ENCODE measurements at places on chromosomes 1 and 21.

GRCh38 chr1:70210820-70211219 lies 5.4 kb upstream of the LRRC40 start:
- DNase-seq = no peak

DNA sequence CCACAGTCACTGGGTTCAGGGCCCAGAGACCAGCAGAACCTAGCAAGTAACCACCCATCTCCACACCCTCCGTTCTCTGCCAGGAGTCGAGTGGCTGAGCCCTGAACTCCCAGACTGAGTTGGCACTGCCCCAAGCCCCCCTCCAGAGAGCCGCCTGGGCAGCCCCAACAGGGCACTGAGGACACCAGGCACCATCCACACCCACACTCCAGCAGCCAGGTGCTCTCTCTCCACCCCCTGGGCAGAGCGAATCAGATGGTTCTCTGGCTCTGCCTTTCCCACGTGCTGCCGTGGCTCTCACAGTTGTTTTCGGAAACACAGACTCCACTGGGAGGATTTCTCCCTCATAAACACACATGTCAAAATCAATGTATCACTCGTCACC lies 13.6 kb downstream of the WDR4 start:
- DNase-seq = no peak

DNA sequence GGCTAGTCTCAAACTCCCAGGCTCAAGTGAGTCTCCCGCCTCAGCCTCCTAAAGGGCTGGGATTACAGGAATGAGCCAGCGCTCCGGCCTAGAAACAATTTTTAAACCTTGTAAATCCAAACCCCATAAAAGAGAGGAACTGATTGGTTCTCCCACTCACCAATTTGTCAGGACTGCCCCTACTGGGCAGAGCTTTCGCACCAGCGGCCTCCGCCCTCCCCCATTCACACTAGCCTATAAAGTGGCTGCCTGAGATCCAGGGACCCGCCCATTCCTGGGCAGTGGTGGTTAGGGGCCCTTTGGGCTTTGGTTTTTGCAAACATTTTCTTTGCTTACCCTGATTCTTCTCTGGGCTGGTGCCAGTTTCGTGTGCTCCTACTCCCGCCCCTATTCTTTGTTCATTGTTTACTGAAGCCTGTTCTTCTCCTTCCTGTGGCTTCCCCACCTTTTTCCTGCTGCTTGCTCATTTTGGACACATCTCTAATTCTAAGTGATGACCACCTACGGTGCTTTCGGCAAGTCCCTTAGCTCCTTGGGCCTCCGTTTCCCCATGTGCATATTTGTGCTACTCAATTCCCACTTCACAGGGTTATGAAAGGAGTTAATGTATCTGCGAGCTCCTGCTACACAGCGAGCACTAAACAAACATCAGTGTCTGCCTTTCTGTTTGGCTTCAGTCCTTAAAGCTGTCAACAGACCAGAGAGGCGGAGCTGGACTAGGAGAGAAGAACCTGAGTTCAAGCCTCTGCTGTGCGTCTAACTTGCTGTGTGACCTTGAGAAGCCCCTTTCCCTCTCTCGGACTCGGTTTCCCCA lies 39.8 kb upstream of the CLIC4 start:
- peak; percentile 97 for DNase-seq

- no peak for DNase-seq
Observed at GRCh38 chr1:156104861-156105832, 9.4 kb upstream of the LMNA start.

- DNase-seq = no peak
Observed at GRCh38 chr1:7705048-7705907, 65.8 kb upstream of the VAMP3 start.

GRCh38 chr1:64517640-64518039 lies 47.7 kb downstream of the CACHD1 start:
- DNase-seq = no peak

DNA sequence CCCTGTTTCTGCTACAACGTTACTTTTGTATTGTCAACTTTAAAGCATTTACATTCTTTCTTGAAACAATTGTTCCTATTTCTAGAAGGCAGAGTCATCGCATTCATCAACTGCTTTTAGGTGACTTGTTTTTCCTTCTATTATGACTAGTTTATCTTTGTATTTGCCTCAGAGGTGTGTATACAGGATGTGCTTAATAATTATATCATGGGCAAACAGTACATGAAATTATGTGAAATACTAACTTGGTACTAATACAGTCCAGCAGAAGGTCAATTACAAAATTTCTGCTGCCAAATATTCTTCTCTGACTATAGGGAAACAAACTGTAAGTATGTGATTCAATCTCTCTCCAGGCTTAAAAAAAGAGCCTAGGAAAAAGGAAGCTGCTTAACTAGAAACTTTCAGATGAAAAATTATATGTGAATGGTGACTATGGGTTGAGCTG lies 101.6 kb downstream of the C4BPA start:
- no peak for DNase-seq

DNA sequence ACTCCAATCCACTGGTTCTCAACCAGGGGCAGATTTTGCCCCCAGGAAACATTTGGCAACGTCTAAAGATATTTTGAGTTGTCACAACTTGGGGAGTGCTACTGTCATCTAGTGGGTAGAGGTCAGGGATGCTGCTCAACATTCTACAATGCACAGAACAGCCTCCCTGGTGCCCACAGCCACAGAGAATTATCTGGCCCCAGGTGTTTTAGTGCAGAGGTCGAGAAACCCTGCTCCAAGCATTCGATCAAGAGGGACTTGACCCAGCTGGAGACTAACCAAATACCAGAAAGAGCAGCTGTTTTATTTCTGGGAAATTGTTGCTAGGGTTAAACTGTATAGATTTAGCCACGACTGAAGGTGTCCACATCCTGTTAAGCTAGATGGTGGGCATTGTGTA lies 19.2 kb downstream of the CD247 start:
- no peak for DNase-seq

- no peak for DNase-seq
Observed at GRCh38 chr1:147238053-147238902, 4.2 kb upstream of the CHD1L start.

GRCh38 chr1:61926597-61926996 lies 184.3 kb downstream of the PATJ start:
- DNase-seq = no peak

GRCh38 chr1:42961312-42962091 lies 2.8 kb upstream of the SLC2A1 start:
- no peak for DNase-seq

GRCh38 chr21:33487996-33488395 lies 3.5 kb downstream of the DNAJC28 start:
- no peak for DNase-seq

GRCh38 chr1:196877964-196878363 lies 9.9 kb upstream of the CFHR4 start:
- no peak for DNase-seq

DNA sequence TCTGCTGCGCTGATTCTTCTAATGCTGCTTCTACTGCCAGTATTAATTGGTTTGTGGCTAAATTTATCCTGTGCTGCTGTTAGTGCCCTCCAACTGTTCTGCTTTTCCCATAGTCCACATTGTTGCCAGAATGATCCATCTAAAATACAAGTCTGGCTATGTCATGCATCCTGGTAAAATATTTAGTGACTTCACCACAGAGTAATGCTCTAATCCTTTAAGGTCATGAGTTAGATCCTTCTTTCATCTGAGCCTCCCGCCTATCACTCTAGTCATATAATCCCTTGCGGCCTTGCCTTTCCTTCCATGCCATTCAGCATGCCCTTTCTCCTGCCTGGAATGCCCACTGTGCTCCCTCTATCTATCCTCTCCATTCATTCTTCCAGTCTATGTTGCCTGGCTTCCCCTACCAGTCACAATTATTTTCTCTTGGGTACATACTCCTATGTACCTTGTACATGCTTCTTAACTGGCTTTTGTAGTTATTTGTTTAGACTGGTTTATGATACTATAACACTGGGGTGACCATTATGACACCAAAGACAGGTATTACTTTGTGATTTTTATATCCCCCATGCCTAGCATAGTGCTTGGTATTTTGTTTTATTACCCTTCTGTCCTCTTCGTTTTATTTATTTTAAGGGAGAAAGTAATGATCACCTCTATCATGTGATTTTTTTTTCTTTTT lies 144.0 kb downstream of the MAGI3 start:
- DNase-seq = peak; percentile 43

DNA sequence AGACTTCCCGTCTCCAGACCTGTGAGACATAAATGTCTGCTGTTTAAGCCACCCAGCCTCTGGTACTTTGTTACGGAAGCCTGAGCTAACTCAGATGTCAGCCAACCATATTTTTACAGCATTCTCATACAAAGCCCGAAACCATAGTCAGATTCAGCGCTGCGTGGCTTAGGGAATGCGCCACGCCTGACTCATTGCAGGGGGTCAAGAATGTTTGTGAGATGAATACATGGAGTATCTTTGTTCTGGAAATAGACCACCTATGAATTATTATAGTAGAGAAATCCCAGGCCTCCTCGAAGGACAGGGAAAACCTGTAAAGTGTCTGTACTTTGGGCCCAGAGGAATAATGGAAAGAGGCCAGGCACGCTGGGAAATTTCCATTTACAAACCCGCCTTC lies 434.8 kb downstream of the CAMTA1 start:
- no peak for DNase-seq

GRCh38 chr1:206581571-206581981 lies 30.7 kb downstream of the EIF2D start:
- no peak for DNase-seq

DNA sequence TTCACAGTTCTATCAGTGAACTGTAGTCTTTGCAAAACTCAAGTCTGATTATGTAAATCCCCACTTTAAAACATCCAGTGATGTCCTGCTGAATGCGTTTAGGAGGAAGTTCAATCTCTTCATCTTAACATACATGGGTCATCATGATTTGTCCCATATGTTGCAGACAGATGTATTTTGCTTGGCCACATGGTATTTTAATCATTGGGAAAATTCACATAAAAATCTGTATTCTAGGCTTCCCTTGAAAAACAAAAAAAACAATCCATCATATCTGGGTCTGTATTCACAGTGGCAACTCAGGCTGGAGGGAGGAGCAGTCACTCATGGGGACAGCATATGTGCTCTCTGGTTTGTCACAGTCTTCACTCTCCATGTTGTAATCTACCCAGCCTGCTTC lies 44.8 kb upstream of the CDC7 start:
- DNase-seq = no peak

DNA sequence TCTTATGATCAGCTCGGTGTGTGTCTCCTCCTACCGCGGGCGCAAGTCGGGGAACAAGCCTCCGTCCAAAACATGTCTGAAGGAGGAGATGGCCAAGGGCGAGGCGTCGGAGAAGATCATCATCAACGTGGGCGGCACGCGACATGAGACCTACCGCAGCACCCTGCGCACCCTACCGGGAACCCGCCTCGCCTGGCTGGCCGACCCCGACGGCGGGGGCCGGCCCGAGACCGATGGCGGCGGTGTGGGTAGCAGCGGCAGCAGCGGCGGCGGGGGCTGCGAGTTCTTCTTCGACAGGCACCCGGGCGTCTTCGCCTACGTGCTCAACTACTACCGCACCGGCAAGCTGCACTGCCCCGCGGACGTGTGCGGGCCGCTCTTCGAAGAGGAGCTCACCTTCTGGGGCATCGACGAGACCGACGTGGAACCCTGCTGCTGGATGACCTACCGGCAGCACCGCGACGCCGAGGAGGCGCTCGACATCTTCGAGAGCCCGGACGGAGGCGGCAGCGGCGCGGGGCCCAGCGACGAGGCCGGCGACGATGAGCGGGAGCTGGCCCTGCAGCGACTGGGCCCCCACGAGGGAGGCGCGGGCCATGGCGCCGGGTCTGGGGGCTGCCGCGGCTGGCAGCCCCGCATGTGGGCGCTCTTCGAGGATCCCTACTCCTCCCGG lies 1.5 kb downstream of the KCNC4 start:
- DNase-seq = no peak

GRCh38 chr1:97780884-97781283 lies 139.9 kb downstream of the DPYD start:
- no peak for DNase-seq

- DNase-seq = no peak
Observed at GRCh38 chr21:39634507-39634906, 21.8 kb downstream of the B3GALT5 start.

DNA sequence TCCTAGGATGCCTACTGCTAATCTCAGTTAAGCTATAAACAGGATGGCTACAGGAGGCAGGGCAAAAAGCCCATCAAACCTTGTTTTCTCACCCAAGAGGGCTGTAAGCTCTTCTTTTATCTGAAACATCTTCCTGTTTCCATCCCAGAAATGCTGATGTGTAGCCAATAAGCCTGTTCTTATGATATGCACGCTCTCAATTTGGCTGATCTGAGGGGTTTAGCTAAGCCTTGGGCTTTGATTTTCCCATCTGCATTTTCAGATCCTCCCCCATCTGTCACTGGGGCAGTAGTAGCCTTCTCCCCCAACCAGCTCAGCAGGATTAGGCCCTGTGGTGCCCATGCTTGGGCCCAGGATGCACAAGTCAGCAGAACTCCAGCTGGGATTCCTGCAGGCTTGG lies 105.0 kb downstream of the BRINP2 start:
- no peak for DNase-seq

GRCh38 chr1:18284805-18285537 lies 177.4 kb downstream of the IGSF21 start:
- no peak for DNase-seq

- no peak for DNase-seq
Observed at GRCh38 chr1:72892461-72892860, 610.1 kb upstream of the NEGR1 start.

DNA sequence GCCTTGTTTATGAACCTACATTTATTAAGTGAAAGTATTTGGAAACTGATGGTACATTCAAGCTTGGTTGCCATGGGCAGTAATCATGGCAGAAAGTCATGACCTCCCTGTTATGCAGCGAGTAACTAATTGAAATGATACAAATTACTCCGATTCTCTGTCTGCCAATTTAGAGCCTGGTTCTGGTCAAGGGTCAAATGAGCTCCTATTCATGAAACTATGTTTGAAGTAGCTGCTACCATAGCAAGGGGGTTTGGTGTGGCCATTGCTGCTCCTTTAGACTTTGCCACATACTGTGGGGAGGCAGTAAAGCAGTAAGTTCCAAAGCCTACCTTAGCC lies 187.2 kb upstream of the FOXD3 start:
- DNase-seq = no peak

DNA sequence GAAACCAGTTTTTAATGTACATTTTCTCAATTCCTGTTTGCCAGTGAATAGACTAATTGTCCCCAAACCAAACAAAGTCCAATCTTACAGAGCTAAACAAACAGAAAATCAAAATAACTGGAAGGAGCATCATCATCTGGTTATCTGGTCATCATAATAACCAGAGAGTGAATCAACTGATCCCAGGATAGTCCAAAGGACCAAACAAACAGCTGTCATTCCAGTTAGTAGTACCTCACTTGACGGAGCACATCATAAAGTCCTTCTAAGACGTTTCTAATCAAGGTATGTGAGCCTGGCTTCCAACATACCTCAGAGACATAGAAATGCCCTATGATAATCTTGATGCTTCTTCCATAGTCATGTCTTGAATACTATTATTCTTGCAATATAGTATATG lies 240.5 kb downstream of the LTN1 start:
- DNase-seq = no peak

DNA sequence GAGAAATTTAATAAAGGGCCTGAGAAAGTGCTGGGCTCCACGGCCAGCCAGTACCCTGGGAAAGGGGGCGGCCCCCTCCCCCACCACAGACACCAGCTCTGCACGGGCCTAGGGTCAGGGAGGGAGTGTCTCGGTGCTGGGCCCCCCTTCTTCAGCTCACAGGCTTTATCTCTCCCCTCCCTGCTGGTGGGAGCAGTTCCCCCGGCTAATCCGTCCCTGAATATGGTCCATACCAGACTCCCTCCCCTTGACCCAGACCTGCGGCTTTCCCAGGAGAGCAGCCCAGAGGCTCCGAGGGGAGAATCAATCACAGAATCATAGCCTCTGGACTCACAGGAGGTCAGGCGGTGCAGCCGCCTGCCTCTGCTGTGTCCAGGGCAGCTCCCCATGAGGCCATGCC lies 26.0 kb upstream of the RSPO1 start:
- DNase-seq = no peak

Data from urothelium cell line (cell line).